Skin of body (tissue), 3 donors: ENCODE measurements at places on chromosomes 6 and 20. TPM values are rescaled to one million over a fixed set of nuclear protein-coding genes. Genes with fewer than 3 reads are reported as not detected.

DNA sequence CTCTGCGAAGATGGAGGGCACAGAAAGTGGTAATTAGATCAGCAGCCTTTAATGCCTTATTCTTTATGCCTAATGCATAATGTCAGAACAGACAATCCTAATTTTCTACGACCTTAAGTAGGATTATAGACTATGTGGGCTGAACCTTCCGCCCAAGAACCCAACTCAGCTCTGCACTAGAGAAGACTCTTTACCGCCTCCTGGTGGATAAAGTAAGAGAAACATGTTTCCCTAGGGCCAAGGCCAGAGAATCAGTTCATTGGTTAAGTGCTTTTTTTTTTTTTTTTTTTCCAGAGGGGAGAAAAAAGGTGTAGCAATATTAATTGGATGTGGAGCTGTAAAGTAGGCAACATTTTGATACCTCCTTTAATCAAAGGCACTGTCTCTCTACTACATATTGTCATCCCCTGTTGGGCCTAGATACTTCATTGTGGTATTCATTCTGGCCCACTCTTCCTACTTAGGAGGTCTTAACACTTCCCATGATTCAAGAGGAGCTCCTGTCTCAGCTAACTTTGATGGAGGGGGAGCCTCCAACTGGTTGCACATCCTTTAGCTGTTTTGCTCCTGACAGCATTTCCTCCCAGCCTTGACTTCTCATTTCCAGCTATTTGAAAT is 124.9 kb upstream of the NRN1 start:
- DNase-seq, result no peak

Gene OXT
- total RNA-seq, result not detected

GRCh38 chr20:37573626-37574198 is 46.0 kb upstream of the BLCAP start:
- no peak for DNase-seq

Gene NDUFAF4
- total RNA-seq, result 10.6 TPM

GRCh38 chr6:134921721-134922261 is 28.1 kb downstream of the ALDH8A1 start:
- no peak for DNase-seq

Gene IL17F
- total RNA-seq, result not detected

GRCh38 chr20:63536997-63537524 is at the start of gene PTK6:
PTK6 (minus strand) TSS chr20:63537376; CDS start chr20:63537314, 62 bp downstream.
- DNase-seq, result no peak

Gene LRRC73
- 0.20 TPM for total RNA-seq

GRCh38 chr6:81834141-81834681 is 81.7 kb upstream of the TENT5A start:
- DNase-seq, result no peak

Gene KDM1B
- total RNA-seq, result 19.3 TPM

Gene C6orf58
- 0.20 TPM for total RNA-seq

DNA sequence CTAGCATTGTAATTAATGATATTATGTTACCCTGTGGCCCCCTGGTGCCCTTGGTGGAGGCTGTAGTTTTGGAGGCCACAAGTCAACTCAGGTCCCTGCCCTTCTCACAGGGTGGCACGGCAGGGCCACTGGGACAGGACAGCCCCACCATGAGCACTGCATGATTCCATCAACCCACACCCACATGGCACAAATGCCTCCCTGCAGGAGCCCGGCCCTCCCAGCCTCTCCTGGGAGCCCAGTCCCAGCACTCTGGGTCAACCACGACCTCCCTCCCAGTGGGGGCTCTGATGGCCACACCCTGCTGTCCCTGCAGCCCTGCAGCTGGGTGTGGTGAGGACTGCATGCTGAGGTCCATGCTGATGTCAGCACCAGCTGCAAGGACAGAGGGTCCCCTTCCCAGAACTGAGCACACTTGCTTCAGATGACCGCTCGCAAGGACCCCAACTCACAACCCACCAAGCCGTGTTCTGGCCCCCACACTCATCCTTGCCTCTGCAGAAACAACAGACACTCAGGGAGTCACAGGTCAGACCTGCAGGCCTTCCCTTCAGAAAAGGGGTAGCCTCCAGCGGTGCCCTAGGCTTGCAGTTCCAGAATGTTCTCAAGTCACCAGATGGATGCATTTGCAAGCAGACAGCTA is 15.7 kb upstream of the CST7 start:
- no peak for DNase-seq

Gene MAP7
- 12.6 TPM for total RNA-seq

DNA sequence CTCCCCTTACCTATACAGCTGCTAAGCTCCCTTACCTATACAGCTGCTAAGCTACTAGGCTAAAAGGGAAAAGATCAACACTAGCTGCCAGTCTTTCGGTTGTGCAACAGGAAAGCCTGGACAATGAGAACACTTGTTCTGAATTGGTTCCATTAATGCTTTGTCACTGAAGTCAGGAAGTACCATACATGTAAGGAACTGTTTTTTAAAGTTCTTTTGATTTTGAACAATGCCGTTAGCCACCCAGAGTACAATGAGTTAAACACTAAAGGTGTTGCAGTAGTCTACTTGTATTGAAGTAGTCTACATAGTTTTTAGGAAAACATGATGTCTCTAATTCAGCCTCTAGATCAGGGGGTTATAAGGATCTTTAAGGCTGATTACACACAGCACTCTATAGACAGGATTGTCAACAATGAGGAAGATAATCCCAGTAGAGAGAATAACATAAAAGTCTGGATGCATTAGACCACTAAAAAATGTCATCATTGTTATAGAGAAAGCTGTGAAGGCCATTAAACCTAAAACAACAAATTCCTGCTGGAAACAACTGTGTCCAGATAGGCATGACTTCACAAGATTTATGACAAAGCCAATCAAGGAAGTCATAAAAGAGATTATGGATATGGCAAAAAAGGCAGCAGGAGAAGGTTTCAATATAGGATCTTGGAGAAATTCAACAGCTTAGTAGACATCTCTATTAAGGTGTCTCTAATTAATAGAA is 306.3 kb downstream of the PHF3 start:
- DNase-seq, result no peak

DNA sequence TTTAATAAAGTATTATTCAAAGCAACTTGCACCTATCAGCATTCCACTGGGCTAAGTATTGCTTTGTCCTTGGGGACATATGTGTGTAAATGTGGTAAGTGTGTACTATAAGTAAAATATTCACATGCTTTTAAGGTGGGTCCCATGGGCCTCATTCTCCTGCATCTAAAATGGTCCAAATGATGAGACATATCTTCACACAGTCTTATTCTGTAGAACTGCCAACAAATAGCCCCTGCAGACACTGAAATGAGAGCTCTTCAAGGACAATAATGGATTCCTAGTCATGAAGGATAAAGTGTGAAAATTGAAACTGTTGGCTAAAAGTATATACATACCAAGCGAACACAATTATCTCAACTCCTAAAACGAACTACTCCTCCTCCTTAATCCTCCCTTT is 81.8 kb downstream of the SMLR1 start:
- DNase-seq, result no peak

DNA sequence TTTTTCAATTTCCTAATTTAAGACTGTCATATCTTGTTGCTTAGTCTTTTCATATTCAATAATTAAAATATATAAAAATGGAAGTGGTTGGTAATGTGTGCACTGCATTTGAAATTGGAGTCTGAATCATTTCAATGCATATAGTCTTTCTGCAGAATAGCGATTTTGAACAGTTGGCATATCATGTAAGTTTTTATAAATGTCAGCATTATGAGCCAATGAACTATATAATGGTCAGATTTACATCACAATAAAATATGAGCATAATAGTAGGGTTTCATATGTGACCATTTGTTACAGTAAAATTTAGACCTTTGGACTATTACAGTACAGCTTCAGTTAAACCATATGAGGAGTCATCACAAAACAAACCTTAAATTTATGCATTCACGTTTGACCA is 4.3 kb downstream of the RAB32 start:
- no peak for DNase-seq

Gene VGLL2
- 2.8 TPM for total RNA-seq

DNA sequence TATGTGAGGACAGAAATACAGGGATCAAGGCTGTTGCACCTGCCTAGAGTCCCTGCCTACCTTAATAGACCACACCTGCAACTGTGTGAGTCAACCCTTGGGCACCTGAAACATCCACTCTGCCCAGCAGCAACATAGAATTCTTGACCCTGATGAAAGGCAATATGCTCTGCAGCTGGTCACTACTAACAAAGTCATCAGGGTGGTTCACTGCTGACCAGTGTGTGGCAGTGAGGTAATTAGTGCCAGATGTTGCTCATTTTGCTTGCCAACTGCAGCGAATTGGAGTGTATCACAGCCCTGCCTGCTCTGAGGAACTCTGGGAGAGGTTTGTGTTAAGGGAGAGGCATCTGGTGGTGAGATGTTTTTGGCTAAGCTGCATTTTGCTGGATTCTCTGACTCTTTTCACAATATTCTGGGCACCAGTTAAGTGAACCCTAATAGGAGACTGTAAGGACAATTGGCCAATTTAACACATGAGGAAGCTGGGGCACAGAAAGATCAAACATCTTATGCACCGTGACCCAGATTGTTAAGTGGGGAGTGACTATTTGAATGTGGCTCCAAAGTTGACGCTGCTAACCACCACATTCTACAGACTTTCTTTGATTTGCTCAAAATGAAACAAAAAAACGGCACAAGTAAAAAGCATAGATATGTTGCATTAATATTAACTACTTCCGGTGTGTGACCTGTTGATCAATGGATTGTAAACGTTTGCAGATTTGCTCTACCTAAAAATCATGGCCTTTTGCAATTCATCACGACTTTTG is 61.9 kb upstream of the OPRM1 start:
- DNase-seq, result no peak

- DNase-seq, result no peak
Observed at GRCh38 chr6:130033949-130034348, 15.6 kb downstream of the L3MBTL3 start.

GRCh38 chr6:90537027-90537426 is 49.8 kb downstream of the MAP3K7 start:
- no peak for DNase-seq

DNA sequence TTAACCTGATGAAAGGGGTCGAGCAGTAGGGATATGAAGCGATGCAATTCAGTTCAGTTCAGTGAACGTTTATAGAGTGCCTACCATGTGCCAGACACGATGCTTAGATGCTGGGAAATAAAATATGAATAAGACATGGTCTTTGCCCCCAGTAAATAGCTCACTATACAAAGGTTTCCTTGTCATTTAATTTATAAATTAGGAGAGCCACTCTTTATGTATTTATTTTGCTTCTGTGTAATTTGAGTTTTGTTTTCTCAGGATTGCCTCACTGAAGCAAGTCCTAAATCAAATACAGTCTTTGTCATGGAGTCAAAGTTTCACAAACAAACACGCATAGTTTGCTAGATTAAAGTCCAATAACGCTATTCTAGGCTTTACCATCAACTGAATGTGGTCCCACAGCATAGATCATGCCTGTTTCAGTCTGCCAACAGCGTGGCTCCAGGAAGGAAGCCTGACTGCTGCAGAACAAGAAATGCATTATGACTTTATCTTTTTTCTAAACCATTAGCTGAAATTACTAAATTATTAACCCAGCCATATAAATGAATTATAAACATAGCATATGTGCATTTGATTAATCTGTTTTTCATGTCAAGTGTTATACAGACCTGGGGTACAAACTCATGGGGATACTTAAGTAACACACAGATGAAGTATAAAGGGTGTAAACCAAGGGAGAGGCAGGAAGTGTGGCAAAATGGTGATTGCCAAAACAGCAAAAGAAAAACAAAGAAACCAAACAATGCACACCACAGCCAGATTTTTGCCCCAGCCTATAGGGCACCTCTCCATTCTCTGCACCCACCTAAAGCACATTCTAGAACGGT is 29.8 kb upstream of the CCN2 start:
- DNase-seq, result peak; percentile 7

Gene CDK19
- 22.4 TPM for total RNA-seq

- no peak for DNase-seq
Observed at GRCh38 chr20:58638467-58639181, 12.5 kb upstream of the STX16 start.

GRCh38 chr6:69775585-69775849 is 21.3 kb downstream of the LMBRD1 start:
- no peak for DNase-seq

- DNase-seq, result no peak
Observed at GRCh38 chr20:25061103-25061799, 3.3 kb upstream of the ACSS1 start.

- DNase-seq, result no peak
Observed at GRCh38 chr6:138328210-138328609, 49.5 kb upstream of the SMIM28 start.

DNA sequence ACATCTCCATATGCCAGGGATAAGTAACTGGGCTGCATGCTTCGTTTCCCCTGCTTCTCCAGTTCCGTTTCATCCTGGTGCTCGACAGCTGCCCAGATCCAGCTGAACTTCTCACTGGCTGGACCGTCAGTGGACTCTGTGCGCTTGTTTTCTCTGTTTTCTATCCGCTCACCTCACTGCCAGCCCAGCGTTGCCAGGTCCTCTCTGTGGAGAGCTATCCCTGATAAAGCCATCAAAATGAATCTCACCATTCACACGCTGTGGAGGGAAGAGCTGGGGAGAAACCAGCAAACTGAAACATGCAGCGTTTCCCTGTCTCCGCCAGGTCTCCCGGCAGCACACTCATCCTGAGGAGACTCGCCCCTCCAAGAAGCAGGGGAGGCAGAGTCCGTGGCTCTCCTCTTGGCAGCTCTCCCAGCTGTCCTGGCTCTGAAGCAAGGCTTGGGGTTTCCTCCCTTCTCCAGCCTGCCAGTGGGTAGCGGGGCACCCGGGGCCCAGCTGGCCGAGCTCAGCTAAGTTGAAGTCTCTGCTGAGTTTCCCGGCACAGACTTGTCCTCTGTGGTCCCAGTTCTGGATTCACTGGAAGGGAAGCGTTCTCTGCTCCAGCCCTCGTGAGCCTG is 160.9 kb downstream of the DTNBP1 start:
- no peak for DNase-seq

Gene NTSR1
- total RNA-seq, result 0.10 TPM

GRCh38 chr6:36035225-36035624 is 7.6 kb downstream of the MAPK14 start:
- no peak for DNase-seq

GRCh38 chr6:143478479-143479062 is 28.0 kb downstream of the PEX3 start:
- DNase-seq, result no peak

Gene INSM1
- total RNA-seq, result not detected

DNA sequence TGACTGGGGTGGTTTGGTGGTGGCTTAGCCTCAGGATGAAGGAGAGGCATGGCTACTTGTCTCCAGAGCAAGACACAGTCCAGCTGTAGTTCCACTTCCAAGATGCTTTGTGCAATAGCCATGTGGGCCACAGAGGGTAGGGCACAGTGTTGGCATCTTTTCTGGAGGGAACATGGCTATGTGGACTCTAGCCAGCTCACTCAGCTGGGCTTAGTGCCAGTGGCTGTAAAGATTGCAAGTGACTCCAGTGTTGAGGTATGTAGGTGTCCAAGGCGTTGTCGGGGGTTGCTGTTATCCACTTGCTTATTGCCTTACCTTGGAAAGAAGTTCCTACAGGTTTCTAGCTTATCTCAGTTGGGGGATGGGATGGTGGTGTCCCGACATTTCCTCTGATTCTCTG is 233.4 kb downstream of the CD109 start:
- DNase-seq, result no peak

GRCh38 chr20:49706630-49707091 is 7.0 kb downstream of the B4GALT5 start:
- DNase-seq, result no peak

Gene ABCF1
- total RNA-seq, result 27.4 TPM
